ENCODE measurements at places on chromosomes 1 and 21. TPM values are rescaled to one million over a fixed set of nuclear protein-coding genes. Genes with fewer than 3 reads are reported as not detected.

The MPZ gene
- 2.9 TPM for polyA plus RNA-seq

The LAMC2 gene
- polyA plus RNA-seq, result 0.15 TPM

The SAMSN1 gene
- not detected for polyA plus RNA-seq

The OR14K1 gene
- not detected for polyA plus RNA-seq

The MAN1C1 gene
- polyA plus RNA-seq, result 0.26 TPM

The C4BPA gene
- polyA plus RNA-seq, result not detected

The CSF3R gene
- not detected for polyA plus RNA-seq

The TNFRSF4 gene
- not detected for polyA plus RNA-seq

The ADGRB2 gene
- polyA plus RNA-seq, result 13.0 TPM

The CLCA2 gene
- polyA plus RNA-seq, result 0.02 TPM

The GRIK3 gene
- not detected for polyA plus RNA-seq

The WDR64 gene
- not detected for polyA plus RNA-seq

The SLAMF9 gene
- polyA plus RNA-seq, result 0.19 TPM

The C8A gene
- not detected for polyA plus RNA-seq

The CYYR1 gene
- not detected for polyA plus RNA-seq

The MPL gene
- polyA plus RNA-seq, result not detected

The RPE65 gene
- polyA plus RNA-seq, result 0.02 TPM

The RHEX gene
- polyA plus RNA-seq, result not detected

The ZNF648 gene
- polyA plus RNA-seq, result not detected

The CA6 gene
- not detected for polyA plus RNA-seq

The ORC1 gene
- 5.2 TPM for polyA plus RNA-seq

The KLHDC9 gene
- 4.7 TPM for polyA plus RNA-seq

The AGMAT gene
- polyA plus RNA-seq, result 0.66 TPM

The CLIC6 gene
- 0.03 TPM for polyA plus RNA-seq
